Kidney epithelial cell (primary cell): ENCODE measurements at places on chromosomes 13 and 19. TPM values are rescaled to one million over a fixed set of nuclear protein-coding genes. Genes with fewer than 3 reads are reported as not detected.
A peak's percentile ranks its signal among the peaks of the same experiment; 100 is the strongest.

DNA sequence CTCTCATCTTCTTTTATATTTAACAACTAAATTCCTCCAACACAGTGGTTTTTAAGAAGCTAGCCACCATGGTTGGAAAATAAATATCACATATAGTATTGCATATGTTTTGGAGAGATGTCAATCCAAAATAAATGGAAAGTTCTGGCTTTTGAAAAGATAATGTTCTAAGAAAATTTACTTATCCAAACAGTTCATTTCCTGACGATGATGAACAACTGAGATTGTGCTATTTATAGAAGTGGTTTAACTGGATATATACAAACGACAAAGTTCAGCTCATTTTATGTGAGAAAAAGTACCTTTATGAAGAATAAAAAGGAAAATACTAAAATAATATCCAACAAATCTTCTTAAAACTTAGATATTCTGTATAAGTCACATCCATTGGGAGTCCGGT lies 174.7 kb downstream of the MZT1 start:
- no peak for DNase-seq

Gene ANGPTL4
- 22.4 and 31.4 TPM in 2 replicates for total RNA-seq

DNA sequence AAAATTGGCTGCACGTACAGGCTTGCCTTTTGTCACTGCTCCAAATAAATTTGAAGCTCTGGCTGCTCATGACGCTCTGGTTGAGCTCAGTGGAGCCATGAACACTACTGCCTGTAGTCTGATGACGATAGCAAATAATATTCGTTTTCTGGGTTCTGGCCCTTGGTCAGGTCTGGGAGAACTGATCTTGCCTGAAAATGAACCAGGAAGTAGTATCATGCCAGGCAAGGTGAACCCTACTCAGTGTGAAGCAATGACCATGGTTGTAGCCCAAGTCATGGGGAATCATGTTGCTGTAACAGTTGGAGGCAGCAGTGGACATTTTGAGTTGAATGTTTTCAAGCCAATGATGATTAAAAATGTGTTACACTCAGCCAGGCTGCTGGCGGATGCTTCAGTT lies 16.1 kb upstream of the AKAP11 start:
- DNase-seq: no peak

Gene CYP4F8
- total RNA-seq: not detected in 2 replicates

DNA sequence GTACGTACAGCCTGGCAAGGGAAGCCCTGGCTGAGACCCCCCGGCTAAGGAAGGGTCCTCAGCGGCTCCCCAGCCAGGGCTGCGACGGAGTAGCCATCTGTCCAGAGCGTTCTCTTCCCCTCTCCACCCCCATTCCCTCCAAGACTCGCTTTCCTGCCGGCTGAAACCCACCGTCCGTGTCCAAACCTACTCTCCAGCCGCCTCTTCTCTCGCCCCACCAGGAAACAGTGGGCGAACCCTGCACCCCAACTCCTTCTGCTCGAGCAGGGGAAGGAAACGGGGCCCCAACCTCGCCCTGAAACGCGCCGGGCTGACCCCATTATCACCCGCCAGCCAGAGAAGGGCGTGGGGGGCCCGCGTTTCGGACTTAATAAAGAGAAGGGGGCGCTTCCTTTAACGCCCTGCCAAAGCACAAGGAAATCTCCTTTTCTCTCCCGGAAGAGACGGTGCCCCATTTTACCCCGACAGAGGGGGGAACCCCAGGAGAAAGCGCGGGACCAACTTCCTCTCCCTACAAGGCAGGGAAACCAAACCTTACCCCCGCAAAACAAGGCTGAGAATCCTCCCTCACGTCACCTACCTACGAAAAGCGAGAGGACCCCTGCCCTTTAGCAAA lies 2.5 kb downstream of the ZC3H4 start:
- no peak for DNase-seq

Gene DLEU7
- not detected in 2 replicates for total RNA-seq

GRCh38 chr19:47613165-47614020 lies 4.5 kb downstream of the BICRA start:
- no peak for DNase-seq

DNA sequence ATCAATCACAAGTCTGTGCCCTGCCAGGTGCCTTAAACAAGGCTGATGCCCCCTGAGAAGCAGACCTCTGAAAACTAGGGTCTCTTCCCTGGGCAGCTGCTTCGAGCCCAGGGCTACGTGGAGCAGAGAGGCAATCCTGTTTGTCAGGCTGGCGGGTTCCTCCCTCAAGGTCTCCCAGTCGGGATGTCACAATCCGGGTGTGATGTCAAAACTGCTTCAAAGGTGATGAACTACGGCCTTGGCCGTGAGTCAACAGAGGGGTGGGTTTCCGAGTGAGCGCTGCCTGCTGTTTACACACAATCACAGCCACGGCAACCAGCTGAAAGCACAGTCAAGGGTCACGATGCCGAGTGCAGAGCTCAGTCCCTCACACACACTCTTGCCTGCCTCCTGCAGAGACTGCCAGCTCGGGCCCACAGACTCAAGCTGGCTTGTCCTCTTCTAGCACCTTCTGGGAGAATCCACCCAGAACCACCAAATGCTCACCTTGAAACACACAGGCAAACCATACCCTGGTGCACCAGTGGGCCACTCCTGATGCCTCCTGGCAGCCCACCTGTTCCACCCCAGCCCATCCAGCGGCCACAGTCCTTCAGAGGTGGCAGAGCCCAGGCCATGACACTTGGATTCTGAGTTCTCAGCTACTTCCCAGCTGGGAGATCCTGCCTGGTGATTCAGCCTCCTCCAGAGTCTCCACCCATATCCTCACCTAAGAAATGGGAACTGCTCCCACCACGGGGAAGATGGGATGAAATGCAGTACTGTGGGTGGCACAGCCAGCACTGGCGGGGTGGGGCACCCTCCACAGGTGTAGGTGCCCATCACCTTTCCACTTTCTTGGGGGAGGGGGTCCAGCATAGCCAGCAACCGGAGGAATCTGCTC lies 6.8 kb downstream of the ELL start:
- peak; percentile 37 for DNase-seq

Gene GARIN5A
- total RNA-seq: 8.5 and 9.9 TPM in 2 replicates

Gene CEACAM8
- total RNA-seq: not detected in 2 replicates

Gene IFNL1
- not detected in 2 replicates for total RNA-seq

GRCh38 chr19:33438987-33439781 lies 65.7 kb downstream of the CEBPG start:
- no peak for DNase-seq

Gene ZNF253
- total RNA-seq: 8.4 and 12.1 TPM in 2 replicates
